ENCODE measurements at places on chromosomes 4 and X.
A peak's percentile ranks its signal among the peaks of the same experiment; 100 is the strongest.

DNA sequence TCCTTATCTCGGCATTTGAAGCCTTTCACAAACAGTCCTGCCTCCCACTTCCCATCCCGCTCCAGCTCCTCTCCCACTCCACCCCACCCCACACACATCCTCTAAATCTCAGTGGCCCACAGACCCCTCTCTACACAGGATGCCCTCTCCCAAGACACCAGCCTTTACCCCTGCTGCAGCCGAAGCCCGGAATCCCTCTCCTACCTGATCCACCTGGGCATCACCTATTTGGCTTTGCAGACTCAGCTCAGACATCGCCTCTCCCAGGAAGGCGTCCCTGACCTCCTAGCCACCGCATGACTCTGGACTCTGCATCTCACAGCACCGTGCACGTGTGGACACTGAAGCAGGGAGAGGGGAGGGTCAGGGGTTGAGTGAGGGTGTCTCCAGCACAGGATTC lies 11.5 kb downstream of the PPP2R2C start:
- no peak for DNase-seq

DNA sequence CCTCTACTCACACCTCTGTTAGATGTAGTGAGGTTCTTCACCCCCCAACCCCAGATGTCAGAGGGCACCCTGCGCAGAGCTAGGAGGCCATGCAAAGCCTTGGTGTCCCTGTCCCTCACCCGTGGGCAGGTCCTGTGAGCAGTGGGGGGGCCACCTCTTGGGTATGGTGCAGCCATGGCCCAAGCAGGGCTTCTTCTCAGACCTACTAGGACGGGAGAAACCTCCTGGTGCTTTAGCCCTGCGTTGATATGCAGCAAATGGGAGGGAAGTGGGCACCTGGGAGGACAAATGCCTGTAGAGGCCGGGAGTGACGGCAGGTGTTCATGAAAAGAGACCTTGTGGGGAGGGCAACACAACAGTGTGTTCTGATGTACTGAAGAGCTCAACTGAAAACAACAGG lies 38.5 kb upstream of the MSANTD1 start:
- DNase-seq = no peak

- peak; percentile 31 for DNase-seq
Observed at GRCh38 chr4:84927428-84927827, 39.1 kb downstream of the WDFY3 start.

GRCh38 chr4:168514249-168514852 lies 17.5 kb downstream of the PALLD start:
- DNase-seq = no peak

GRCh38 chr4:185247151-185247550 lies 37.8 kb downstream of the SNX25 start:
- DNase-seq = no peak

- peak; percentile 95 for DNase-seq
Observed at GRCh38 chr4:13544606-13545393, 492 bp upstream of the NKX3-2 start.

DNA sequence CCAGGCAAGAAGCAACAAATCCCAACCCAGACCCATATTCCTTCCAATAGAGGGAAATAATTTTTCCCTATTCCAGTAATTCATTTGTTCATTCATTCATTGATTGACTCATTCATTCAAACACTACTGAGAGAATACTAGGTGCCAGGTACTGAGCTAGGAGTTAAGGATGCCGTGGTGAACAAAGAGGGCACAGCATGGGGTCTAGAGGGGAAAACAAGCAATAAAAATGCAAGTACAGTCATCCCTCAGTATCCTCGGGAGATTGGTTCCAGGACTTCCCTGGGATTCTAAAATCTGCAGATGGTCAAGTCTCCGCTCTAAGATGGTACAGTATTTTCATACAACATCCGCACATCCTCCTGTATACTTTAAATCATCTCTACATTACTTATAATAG lies 18.7 kb downstream of the RASGEF1B start:
- DNase-seq = no peak

- DNase-seq = no peak
Observed at GRCh38 chrX:72121383-72121782, 10.3 kb downstream of the RTL5 start.

DNA sequence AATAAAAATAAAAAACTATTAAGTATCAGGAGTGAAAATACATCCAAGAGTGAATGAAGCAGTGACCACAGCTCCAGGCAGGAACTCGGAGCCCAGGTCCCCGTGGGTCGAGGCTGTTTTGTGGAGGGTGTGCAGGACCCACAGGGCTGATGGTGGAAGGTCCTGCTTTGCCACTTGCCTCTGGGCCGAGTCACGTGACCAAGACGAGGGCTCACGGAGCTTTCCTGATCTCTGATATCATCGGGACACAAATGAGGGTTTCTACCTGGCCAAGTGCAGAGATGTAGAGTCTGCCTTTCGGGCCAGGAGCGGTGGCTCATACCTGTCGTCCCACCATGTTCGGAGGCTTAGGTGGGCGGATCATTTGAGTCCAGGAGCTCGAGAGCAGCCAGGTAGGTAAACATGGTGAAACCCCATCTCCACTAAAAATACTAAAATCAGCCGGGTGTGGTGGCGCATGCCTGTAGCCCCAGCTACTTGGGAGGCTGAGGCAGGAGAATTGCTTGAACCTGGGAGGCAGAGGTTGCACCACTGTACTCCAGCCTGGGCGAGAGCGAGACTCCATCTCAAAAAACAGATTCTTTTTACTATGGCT lies 7.2 kb downstream of the SLC25A6 start:
- no peak for DNase-seq

DNA sequence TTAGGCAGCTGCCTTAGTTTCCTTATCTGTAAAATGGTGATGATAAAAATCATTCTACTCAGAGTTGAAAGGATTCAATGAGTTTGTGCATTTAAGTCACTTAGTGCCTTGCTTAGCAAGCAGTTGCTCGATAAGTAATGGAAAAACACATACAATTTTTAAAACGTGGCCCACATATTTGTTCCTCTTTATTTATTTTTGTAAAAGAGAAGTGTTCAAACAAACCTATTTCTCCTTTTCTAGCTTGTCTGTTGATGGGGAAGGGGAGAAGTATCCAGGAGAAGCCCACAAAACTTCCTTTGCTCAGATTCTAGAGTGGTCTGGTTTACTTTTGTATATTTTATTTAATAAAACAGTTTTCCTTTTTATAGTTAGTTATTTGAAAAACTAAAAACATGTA lies 3.3 kb upstream of the HPGDS start:
- DNase-seq = no peak

GRCh38 chr4:121112530-121112929 lies 40.2 kb upstream of the NDNF start:
- no peak for DNase-seq

DNA sequence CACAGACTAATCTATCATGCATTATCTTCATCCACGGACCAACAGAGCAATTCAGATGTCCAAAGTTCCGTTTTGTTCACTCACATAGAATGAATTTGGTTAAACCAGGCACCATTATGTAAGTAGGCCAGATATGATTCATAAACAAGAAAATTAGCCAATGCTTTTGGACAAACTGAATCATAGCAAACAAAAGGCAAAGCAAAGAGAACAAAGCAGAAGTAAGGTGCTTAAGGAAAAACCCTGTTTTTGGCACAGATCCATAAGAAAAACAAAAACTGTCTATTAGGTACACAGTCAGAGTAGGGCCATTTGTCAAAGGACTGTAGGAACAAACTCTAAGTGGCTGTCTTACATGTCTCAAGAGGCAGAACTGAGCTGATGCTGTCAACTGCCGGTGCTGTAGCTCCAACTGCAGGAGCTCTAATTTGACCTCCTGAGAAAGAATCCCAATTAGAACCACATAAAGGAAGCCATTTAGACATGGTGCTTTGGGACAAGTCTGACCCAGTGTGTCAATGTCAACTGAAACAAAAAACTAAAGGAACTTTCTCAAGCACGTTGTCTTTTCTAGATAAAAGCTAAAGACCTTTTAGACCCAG lies 146.7 kb downstream of the COL25A1 start:
- DNase-seq = no peak

- DNase-seq = no peak
Observed at GRCh38 chr4:57193209-57193810, 83.1 kb upstream of the IGFBP7 start.

- no peak for DNase-seq
Observed at GRCh38 chr4:83118869-83119268, 4.3 kb upstream of the PLAC8 start.

DNA sequence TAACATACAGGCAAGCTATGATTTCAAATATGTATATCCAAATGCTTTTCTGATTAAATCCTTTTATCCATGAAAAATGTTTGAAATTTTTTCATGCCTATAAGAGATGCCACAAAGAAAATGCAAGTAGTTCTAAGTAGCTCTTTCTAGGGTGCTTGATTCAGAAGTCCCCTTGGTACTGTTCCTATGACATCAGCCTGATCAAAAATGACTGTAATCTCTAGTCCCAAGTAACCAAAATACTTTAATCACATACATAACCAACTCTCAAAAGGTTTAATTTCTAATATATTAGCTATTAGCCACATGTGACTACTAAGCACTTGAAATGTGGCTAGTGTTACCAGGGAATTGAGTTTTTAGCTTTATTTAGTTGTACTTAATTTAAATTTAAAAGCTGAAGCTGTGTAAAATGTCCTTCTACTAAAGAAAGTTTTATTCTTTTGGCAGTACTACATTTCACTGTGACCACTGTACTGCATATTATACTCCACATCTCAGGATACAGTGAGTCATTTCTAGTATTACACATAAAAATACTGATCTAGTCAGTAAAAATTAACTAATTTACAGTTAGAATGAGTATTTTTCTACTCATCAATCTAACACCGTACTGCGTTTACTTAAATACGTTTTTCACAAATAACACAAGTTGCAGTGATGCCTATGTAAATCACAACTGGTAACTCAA lies 33.9 kb downstream of the FBXW7 start:
- DNase-seq = no peak

DNA sequence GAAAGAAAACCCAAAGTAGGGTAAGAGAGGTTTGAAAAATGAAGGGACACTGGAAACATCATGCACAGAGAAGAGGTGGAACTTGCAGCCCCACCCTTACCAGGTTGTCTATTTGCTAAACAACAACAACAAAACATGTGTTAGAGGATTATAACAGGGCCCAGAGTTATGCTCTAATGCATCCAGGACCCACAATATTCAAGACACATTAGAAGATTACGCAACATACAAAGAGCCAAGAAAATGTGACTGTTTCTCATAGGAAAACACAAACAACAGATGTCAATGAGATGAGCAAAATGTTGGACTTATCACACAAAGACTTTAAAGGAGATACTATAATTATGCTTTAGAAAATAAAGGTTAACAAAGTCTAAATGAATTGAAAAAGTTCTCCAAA lies 128.5 kb downstream of the LRBA start:
- DNase-seq = no peak

DNA sequence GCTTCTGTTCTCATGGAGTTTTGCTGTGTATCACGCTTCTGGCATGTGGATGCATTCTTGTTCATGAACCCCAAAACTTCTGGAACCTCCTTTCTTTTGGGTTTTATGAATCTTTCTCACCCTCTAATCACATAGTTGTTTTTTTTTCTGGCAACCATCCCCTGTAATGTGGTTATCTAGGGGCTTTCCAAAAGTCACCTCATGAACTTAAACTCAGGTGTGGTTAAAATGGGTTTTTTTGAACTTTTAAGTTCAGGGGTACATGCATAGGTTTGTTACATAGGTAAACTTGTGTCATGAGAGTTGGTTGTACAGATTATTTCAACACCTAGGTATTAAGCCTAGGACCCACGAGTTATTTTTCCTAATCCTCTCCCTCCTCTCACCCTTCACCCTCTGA lies 1099.4 kb upstream of the SLIT2 start:
- no peak for DNase-seq

DNA sequence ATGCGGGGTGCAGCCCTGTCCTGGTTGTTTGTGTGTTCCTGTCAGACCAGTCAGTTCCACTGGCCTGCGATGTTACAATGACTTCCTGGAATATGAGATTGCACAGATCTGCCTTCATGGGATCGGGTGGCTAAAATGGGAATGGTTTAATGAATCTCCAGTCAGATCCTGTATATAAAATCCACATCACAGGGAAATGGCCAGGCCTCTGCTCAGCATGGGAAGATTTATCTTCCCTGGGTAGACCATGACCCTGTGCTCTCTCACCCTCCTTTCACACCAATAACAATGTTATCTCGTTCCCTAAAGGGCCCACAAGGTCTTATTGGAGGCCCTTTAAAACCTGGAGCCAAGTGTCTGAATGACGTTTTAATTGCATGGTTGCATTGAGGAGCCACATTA lies 307.4 kb downstream of the RAB28 start:
- DNase-seq = no peak

- DNase-seq = no peak
Observed at GRCh38 chr4:47465004-47465403, 1.5 kb upstream of the COMMD8 start.

DNA sequence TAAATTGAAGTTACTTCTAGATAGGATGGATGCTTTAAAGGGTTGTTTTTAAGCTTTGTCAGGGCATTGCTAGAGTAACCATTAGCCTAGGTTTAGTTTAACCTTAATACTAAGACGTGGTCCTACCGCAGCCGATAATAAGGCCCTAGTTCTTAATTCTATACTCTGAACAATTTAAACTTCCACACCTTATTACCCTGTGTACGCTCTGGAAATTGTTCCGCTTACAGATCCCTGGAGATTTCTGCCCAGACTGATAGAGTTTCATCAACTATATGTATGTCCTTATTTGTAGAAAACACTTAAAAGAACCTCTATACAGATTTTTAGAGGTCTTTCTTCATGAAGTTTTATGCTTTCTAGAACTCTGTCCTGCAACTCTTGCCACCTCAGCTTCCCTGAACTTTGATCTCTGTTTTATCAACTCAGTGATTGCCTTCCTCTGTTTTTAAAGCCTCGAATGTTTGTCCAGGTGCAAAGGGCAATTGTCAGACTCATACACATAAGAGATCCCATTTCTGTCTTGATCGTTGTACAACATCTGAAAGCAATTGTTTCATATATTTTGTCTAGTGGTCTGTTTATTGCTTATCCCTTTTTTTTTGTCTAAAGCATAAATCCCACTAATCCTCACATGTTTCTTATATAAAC lies 71.1 kb upstream of the VCX start:
- no peak for DNase-seq

DNA sequence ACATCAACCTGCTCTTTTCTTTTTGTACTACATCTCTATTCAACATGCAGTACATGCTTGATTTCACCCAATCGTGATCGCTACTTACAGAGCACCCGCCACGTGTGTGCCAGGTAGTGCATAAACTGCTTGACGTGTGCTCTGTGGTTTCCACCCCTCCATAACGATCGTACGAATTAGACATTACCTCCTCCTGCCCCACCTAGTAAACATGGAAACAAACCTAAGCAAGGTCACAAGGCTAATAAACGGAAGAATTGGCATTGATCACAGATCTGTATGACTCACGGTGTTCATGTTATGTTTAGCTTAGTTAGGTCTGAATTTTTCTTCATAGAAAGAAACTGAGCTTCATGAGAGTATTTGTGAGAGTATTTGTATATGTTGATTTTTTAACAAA lies 64.1 kb downstream of the STX18 start:
- no peak for DNase-seq

DNA sequence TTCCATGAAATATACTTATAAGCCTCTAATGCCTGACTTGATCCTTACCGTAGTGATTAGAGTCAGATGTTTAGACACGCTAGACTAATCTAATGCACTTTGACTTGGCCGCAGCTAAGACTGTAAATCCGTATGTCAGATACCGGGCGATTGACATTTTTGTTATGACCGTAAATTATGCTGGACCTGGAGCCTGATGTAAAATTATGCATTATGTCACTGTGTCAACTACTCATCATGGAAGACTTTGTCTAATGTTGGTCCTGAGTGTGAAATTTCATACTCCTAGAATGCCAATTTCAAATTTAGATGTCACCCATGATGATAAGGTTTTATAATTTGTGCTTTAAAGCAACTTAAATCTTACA lies 123.6 kb upstream of the LIMCH1 start:
- DNase-seq = no peak

Data from WERI-Rb-1 (cell line).